EL (cell line): ENCODE measurements at places on chromosomes 2 and 18.

DNA sequence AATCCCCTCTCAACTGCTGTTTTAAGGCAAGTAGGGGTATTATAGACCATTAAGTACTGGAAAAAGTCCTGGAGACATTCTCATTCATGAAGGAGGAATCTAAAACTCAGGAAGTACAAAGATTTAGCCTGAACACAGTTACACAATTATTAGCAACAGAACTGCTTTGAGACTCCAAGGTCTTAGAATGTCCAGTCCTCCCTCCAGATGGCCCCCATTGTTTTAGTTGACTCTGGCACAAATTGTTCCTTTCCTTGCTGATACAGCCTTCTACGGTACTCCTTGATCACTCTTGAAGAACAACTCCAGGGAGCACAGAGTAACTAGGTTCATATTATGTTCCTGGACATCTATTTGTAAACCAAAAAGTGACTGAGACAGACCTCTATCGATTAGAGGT is 210.1 kb upstream of the RND3 start:
- DNase-seq: no peak

GRCh38 chr2:133711201-133711600 is 142.9 kb upstream of the NCKAP5 start:
- DNase-seq: no peak

DNA sequence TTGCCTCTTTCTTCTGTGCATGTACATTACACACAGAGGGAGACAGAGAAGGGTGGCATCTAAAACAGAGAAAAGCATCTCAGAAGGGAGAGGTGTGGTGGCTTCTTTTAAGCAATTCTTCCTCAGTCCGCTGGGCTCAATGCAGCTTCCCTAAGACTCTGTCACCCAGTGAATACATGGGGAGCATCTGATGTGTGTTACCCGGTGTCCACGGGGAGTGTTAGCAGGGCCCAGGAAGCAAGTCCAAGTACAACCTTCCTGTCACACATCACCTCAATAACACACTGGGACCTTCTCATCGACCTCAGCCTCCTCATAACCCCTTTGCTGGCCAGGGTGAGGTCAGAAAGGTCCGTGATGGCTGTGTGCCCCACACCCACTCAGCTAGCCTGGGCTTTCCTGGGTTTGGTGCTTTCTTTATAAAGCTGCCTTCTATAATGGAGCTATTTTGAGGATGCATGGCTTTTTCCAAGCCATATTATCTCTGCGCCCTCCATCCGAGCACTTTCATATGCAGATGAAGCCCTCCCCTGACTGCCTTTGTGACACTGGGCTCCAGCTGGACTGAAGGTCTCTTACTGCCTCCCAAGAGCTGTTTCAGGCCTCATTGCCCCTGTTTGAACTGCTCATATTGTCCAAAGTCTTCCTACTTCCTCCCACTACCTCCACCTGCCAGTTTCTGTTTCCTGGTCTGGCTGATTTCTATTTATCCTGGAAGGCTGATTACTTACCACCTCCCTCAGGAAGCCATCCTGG is 21.4 kb downstream of the TNFRSF11A start:
- DNase-seq: no peak

DNA sequence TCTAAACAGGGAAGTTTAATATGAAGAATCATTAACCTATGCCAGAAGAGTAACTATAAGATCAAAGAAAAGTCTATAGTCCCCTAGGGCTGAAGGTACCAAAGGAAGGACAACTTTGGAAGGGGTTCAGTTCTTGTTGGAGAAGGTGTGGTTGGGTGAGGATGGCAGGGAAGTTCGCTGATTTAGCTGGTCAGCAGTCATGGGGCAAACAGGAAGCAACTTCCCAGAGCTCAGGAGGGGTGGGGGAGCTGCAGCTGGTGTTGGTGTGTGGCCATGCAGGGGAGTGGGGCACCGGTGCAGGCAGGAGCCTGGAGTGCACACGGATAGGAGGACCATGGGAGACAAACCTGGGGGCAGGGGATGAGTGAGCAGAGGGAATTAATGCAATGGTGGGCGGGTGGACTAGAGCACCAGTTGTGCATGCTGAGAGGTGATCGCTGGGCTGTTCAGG is 34.0 kb downstream of the FHOD3 start:
- no peak for DNase-seq

DNA sequence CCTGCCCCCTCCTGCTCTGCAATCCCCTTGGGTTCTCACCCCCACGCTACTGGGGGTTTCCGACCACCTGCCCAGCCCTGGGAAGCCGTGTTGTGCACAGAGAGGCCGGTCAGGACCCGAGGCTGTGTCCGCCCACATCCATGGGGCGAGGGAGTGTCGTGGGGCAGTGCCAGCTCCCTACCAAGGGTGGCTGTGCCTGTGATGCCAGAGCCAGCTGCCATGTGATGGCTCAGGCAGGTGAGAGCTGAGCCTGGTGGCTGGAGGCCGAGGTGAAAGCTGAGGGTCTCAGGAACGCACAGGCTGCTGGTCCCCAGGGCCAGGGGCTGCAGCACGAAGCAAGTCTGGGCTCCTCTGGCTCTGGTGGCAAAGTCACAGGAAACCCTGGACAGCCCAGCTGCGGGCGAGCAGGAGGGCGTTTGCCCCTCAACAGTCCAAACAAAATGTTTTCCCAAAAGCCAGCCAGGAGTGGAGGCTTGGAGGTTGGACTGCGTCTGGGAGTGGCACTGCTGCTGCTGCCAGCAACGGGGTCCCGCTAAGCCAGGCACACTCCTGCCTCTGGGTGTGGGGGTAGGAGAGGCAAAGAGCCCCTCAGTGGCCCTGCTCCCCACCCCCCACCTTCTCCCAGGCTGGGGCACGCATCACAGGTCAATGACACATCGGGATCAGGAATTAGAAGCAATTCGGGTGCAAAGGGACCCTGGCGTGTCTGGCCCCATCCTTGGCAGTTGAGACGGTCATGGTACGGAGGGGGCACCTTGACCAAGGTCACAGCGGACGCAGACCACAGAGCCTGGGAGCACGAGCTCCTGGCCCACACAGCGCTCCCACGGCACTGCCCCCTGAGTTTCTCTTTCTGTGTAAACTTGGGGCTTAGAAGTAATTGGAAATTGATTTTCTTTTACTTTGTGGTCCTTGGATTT is 72.4 kb upstream of the GPC1 start:
- DNase-seq: no peak

DNA sequence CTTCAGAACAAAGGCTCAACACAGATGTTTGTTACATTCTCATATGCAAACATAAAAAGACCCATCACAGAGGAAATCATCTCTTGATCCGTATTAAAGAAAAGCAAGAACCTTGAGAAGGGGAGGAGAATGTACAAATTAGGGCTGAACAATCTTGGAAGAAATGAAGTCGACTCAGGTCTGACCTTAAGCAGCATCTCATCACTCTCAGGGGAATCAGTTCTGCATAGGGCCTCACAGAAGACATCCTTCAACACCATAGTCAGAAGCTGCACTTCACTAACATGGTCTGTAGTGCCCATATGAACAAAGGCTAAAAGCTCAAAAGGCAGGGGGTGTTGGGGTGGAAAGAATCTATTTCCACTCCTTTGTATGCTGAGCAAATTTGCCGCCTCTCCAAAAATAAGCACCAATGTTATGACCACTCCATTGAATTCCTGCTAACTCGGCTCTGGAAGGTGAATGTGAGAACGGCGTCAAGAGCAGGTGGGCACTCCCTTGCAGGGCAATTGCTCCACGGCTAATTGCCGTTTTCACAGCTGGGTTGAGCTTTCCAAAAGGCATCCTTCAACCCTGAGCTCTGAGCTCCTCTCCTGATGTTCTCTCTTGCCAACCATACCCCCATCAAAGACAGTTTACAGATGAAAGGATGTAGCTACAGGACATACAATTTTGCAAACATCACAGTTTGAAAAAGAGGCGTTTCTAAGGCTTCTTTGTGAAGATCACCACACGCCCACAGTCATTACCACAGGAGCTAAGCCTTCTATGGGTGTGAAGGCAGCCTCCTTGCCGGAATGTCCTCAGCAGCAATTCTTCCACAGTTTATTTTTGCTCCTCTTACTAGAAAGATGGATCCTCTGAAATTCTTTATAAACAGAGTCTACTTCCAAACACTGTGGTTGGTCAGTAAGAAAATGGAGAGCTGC is 10.0 kb downstream of the KLF7 start:
- DNase-seq: no peak

GRCh38 chr2:139911160-139911559 is 1131.0 kb upstream of the NXPH2 start:
- DNase-seq: no peak

GRCh38 chr18:44180683-44181082 is 500.0 kb upstream of the SETBP1 start:
- DNase-seq: no peak

DNA sequence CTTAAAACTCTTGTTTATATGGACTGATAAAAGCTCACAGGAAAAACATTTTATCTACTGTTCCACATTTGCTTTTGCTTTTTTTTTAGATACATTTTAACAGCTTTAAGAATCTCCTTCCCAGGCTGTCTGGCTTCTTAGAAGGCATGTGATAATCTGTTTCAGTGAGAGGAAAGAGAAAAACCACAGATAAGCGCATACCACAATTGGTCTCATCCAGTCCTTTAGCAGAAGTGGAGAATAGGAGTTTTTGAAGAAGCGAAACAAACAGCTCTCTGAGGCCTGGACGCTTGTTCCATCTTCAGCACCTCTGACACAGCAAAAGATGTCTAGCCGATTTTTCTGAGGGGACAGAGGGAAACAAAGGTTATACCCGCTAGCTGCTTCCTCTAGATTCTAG is 37.6 kb downstream of the RMC1 start:
- DNase-seq: no peak

DNA sequence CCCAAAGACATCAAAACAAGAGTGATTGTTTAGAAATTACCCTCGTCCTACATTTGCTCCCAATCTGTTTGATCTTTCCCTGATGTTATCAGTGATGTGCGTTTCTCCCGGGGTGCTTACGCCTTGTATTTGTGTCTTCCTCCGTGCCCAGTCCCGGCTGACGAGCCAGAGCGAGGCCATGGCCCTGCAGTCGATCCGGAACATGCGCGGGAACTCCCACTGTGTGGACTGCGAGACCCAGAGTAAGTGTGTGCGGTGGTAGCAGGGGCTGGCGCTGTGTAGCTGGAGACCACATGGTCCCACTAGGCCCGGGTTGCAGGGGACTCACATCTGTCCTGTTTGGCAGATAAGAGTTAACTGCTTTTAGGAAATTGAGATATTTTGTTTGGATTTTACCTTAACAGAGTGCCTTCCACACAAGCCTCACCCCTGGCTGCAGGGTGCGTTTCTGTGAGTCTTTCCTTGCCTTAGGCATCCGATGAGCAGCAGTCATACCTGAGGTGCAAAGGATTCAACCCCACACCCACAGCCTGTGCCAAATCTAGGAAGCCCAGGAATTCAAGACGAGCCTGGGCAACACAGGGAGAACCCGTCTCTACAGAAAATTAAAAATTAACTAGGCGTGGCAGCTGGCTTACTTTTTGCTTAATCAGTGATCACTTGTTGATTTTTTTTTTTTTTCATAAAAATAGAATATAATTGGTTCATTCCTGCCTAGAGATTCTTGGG is 127.4 kb downstream of the GBX2 start:
- no peak for DNase-seq

DNA sequence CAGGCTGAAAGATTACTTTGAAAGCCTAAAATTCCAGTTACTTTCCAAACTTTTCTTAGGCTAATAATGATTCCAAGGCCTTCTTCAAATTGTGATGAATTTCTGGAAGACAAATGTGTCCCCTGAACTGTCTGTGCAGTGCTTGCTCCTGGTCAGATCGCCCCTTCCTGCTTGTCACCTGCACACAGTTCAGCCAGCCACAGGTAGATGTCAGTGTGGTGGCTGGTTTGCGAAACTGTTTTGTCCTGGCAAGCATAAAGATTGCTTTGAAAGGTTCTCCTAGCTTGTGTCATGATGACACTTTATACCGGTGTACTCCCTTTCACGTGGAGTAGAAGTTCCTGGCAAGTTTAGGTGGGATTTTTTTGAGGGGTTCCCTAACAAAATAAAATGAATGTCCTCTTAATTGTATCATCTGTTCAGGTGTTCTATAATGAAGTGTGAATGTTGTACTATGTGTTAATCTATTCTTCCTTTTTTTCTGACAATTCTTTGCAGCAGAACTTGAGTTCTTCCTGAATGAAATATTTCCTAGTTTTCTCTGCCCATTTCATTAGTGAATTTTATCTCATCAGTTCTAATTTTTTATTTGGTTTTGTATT is 298.8 kb downstream of the ZNF407 start:
- DNase-seq: no peak

DNA sequence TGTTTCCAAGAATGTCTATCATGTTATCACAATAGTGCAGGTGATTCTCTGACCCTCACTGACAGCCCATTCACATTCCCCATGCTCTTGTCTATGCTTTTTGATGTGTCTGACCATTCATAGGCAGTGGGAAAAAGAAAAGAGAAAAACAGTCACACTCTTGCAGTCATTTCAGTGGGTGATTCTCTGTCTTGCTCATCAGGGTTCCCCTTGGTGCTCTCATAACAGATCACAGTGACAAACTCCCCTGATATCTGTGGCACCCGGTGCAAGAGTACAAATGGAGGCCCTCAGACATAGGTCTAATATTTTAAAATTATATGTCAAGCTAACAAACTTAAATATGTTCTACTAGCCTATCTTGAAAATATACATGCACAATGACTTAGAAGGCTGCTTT is 72.7 kb upstream of the PPP1CB start:
- DNase-seq: no peak

DNA sequence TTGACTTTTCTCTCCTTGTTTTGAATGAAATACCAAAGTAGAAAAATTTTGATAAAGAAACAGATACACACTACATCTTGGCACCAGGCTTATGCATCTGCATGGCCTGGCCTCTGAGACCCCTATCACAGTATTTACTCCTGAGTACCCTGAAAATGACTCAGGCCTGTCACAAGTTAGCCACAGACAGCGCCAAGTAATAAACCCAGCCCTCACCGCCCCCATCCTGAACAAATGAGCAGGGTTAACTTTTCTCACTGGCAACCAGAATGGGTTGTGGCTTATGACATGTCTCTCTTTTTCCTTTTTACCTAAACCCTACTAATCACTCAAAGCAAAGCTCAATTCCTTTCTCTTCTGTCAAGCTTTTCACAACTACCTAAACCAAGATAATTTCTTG is 35.3 kb downstream of the SPRED2 start:
- DNase-seq: peak; percentile 19

DNA sequence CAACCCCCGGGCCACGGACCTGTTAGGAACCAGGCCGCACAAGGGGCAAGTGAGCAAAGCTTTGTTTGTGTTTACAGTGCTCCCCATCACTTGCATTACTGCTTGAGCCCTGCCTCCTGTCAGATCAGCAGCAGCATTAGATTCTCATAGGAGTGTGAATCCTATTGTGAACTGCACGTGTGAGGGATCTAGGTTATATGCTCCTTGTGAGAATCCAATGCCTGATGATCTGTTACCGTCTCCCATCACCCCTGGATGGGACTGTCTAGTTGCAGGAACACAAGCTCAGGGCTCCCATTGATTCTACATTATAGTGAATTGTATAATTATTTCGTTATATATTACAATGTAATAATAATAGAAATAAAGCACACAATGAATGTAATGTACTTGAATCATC is 125.6 kb downstream of the FMNL2 start:
- no peak for DNase-seq
